ENCODE measurements at places on chromosomes 7 and 10.

- DNase-seq = no peak
Measured at GRCh38 chr7:98729121-98729520, 112.0 kb downstream of the NPTX2 start.

- no peak for DNase-seq
Measured at GRCh38 chr7:113657603-113658002, 261.2 kb downstream of the PPP1R3A start.

DNA sequence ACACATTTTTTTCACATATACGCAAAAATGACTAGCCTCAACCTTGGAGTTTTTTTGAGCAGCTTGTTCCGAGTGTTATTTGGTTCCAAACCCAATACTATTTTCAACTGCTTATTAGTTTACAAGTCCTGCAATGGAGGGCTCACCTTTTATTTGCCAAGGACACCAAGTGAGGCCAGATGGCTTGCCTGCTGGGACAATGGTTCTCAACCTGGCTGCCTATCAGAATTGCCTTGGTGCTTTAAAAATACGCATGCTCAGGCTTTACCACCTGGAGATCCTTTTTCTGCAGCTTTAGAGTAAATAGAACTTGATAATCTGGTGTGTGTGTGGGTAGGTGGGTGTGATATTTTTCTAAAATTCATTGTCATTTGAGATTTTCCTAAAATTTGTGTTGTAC lies 276.8 kb downstream of the MTERF1 start:
- DNase-seq = no peak

GRCh38 chr7:151940048-151940811 lies 16.0 kb upstream of the GALNTL5 start:
- DNase-seq = no peak

GRCh38 chr7:29274146-29275017 lies 79.8 kb downstream of the CHN2 start:
- no peak for DNase-seq

DNA sequence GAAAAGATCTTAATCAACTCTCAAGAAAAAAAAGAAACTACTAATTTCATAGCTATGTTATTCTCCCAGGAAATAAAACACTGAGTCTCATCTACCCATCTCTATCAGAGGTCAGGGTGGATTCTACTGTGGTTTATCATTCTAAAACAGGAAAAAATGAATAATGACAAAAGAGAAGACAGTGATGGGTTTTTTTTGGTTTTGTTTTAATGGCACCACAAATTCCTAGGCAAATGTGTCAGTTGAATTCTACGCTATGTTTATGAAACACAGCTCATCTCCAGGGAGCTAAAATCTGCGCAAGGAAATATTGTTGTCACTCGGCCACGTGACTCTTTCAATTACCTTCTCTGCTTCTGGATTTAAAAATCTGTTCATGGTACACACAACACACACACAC lies 393.4 kb upstream of the SORCS1 start:
- DNase-seq = no peak

GRCh38 chr10:68334672-68335467 lies 2.1 kb upstream of the PBLD start:
- no peak for DNase-seq

DNA sequence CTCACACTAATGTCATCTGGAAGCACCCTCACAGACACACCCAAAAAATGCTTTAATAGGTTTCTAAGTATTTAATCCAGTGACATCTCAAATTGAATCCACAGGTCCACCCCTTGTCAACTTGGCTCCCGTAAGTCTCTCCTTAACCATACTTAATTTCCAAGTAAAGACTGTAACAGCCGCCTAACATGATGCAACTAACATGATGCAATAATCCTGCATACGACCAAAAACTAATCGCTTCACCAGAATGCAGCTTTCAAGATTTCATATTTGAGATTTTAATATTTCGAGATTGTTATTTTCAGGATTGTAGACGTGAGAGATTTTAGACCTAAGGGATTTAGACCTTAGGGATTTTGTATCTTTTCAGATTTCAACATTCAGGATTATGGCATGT lies 3.7 kb upstream of the HDAC9 start:
- DNase-seq = no peak

- no peak for DNase-seq
Measured at GRCh38 chr7:111743244-111743847, 181.1 kb upstream of the IMMP2L start.

DNA sequence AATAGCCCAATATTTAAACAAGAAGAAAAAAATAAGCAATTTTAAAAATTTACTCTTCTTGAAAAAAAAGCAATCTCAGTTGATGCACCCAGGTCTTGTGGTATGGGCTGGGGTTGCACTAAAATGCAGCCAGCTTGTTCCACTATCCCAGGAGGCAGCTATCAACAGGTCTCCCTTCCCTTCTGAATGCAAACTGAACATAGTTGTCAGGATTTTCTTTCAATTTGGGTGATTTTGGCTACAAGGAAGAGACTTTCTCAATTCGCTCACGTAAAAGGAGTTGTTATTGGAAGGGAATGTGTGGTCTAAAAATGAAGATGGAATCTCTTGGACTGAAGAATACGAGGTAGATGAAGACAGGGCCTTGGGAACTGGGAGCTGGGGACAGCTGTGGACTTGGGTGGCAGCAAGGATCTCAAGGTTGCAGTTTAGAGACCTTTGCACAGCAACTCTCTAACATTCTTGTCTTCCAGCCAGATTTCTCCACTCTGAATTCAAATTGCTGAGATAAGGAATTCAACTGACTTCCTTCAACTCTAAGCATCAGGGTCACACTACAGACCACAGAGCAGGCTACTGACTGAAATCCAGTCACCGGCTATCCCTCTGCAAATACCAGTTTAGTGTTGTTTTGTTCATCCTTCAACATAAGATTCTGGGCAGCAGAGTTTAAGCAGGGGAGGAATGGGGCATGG lies 3.1 kb upstream of the TMEM26 start:
- no peak for DNase-seq

DNA sequence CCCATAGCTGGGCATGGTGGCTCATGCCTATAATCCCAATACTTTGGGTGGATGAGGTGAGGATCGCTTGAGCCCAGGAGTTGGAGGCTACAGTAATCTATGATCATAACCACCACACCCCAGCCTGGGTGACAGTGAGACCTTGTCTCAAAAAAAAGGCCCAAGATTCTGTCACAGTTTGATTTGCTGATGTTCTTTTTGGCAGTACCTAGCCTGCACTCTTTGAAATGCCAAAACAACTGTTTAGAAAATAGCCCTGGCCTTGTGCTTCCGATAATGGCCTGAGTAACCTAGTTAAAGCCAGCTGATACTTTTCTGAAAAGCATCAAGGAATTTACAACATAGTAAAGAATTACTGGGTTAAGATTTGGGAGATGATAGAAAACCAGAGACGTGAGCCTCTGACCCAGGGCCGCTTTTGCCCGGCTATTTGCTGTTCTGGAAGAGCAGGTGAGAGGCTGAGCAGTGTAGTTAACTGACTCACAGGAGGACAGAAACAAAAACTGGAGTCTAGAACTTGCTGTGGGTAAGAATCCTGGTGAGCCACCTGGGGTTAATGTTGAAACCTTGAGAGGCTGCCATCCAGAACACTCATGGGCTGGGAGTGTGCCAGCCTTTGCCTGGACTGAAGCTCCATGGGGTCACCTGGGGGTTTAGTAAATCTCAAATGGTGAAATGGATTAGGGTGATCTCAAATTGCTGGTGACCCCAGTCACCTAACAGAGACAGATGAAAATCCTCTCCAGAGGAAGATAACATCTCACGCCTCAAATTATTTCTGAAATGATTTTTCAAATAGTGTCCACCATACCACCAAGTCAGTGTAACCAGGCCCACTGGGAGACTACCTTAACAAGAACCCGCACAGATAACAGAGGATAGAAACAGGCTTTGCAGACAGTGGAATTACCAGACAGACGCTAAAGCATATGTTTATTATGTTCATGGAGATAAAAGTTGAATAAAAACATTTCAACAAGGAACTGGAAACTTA lies 51.8 kb downstream of the GALNT11 start:
- DNase-seq = no peak

- DNase-seq = no peak
Measured at GRCh38 chr7:42107484-42108240, 129.3 kb downstream of the GLI3 start.

GRCh38 chr7:132206594-132206993 lies 369.7 kb downstream of the PLXNA4 start:
- no peak for DNase-seq

GRCh38 chr10:16987206-16987621 lies 142.4 kb downstream of the CUBN start:
- no peak for DNase-seq

- no peak for DNase-seq
Measured at GRCh38 chr10:132297526-132297925, 10.2 kb downstream of the STK32C start.

DNA sequence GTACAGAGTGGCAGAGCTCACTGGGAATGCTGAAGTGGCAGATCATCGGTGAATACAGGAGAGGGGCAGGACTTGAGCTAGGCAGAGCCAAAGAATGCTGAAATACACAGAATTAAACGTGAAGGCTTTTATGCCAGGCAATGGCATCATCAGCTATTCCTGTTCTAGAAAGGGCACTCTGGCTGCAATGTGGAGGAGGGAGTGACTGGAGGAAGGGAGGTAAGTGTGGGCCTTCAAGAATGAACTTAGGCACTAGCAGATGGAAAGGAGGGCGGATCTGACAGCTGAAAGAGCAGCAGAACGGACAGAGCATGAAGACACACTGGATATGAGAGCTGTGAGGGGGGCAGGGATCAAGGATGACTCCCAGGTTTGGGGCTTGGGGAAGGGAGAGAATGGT lies 12.0 kb upstream of the TM9SF3 start:
- DNase-seq = no peak

- DNase-seq = no peak
Measured at GRCh38 chr7:124700655-124701054, 64.9 kb downstream of the GPR37 start.

DNA sequence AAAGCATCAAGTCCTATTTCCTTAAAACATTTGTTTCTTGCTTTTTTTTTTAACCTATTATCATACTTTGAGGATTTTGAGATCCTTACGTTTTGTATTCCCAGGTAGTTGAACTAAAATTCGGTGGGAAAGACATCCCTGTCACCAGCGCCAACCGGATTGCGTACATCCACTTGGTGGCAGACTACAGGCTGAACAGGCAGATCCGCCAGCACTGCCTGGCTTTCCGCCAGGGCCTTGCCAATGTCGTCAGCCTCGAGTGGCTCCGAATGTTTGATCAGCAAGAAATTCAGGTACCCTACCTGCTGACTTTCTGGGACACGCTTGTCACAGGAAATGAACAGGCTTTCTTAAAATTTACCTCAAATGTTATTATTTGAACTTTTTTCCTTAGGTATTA lies 83.0 kb upstream of the DNAJB6 start:
- DNase-seq = no peak

DNA sequence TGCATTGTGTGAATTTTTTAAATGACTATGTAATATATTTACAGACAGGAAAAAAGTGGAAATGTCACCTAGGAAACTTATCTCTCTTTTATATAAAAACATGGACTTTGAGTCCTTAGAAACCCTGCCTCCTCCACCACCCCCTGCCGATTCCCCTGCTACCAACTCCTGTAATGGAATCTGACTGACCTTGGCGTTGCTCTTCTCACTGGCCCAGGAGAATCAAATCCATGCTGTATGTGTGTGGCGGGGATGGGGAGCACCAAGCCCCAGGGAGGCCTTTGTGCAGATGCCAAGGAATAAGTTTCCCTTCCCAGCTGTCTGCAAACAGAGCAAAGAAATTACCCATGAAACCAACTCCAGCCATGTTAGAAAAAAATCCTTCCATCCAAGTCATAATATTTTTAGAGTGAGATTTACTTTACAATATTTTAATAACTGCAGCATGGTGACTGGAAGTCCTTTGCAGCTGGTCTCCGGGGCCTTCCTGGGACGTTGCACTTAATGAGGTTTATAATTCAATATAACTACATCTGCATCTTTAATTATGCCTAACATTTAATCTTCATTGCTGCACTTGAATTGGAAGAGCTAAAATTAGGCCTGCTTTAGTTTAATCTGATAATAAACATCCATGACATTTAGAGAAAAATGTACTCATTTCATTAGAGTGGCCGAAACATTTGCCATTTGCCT lies 111.4 kb upstream of the CACUL1 start:
- DNase-seq = no peak

DNA sequence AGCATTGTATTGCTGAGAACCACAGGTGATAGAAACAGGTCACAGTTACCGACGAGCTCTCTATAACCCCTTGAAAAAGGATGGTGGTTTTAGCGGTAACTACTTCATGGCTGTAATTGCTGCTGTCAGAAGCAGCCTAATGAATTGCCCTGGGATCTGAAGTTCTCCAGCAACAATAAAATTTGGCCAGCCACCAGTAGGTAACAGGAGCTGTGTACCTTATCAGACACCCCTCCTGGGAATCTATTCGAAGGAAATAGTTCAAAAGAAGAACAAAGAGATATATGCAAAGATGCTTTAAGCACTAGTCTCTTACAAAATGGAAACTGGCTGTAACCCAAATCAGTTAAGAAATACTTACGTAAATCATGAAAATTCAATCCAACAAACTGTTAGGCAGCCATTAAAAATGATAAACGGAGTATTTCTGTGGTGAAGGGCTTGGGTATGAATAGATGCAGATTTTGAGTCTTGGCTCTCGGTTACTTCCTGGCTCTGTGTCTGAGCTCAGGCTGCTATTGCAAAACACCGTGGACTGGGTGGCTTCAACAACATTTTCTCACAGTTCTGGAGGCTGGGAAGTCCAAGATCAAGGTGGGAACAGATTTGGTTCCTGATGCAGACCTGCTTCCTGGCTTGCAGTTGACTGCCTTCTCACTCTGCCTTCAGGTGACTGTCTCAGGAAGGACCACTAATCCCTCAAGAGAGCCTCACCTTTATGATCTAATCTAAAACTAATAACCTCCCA lies 1.6 kb downstream of the MSRB2 start:
- DNase-seq = no peak

DNA sequence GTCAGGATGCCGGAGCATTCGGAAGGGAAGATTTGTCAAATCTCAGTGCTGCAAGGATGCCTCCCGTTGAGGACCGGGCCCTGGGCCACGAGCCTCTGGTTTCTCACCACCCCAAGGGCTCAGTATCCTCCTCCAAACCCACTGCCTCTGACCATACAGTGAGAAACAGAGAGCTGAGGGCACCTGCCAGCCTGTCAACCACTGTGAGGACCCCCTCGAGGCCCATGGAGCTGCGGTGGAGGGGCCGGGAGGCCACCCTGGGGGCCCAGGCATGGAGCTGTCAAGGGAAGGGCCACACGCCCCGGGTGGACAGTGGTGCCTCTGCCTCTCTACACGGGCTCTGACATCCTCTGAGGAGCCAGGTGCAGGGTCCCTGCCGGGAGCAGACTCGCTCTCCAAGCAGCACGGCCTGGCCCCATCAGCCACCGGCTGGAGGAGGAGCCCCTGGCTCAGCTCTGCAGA lies 248.0 kb upstream of the TCERG1L start:
- no peak for DNase-seq

Measured in stimulated activated CD8-positive, alpha-beta memory T cell treated with anti-CD3 and anti-CD28 coated beads, Interleukin-4, amount 100 ng/mL, for 1 hour (primary cell).